ENCODE measurements at places on chromosomes 5 and 9. TPM values are rescaled to one million over a fixed set of nuclear protein-coding genes. Genes with fewer than 3 reads are reported as not detected.

SHISAL2B gene
- not detected for total RNA-seq

GRCh38 chr5:6772886-6773285 is 59.7 kb downstream of the TENT4A start:
- no peak overlapping the region for H3K27ac ChIP-seq
- peak overlapping the region; percentile 44 for H3K4me3 ChIP-seq
- DNase-seq, result peak; percentile 33
- H3K27me3 ChIP-seq, result no peaks in the 10 kb centered on the region

C9orf153 gene
- total RNA-seq, result 0.55 TPM

DNA sequence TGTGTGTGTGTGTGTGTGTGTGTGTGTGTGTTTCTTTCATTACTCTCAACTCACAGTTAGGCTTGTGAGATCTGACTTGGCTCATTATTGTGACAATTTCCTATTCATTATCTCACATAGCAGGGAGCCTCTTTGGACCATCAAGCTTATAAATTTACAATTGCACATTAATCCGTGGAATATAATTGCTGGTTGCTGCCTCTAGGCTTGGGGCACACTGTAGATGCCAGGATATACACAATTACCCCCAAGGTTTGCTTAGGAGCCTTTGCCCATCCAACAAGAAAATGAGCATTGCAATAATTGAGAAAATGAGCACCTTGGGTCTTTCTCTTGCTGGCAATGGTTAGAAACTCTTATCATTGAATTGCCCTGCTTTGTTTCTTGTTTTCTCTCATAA is 161.6 kb upstream of the DMRTA1 start:
- no peak overlapping the region for H3K27ac ChIP-seq
- DNase-seq, result no peak
- no peaks in the 10 kb centered on the region for H3K36me3 ChIP-seq
- H3K27me3 ChIP-seq, result no peaks in the 10 kb centered on the region
- H3K4me3 ChIP-seq, result no peak overlapping the region
- no peaks in the 10 kb centered on the region for H3K4me1 ChIP-seq

SLC36A2 gene
- not detected for total RNA-seq

ABL1 gene
- 58.0 TPM for total RNA-seq

GRCh38 chr5:132526290-132526973 is 16.9 kb downstream of the IL5 start:
- no peaks in the 10 kb centered on the region for H3K4me1 ChIP-seq
- peak; percentile 82 for DNase-seq
- H3K4me3 ChIP-seq, result no peak overlapping the region
- no peak overlapping the region for H3K27ac ChIP-seq
- H3K27me3 ChIP-seq, result no peaks in the 10 kb centered on the region

DNA sequence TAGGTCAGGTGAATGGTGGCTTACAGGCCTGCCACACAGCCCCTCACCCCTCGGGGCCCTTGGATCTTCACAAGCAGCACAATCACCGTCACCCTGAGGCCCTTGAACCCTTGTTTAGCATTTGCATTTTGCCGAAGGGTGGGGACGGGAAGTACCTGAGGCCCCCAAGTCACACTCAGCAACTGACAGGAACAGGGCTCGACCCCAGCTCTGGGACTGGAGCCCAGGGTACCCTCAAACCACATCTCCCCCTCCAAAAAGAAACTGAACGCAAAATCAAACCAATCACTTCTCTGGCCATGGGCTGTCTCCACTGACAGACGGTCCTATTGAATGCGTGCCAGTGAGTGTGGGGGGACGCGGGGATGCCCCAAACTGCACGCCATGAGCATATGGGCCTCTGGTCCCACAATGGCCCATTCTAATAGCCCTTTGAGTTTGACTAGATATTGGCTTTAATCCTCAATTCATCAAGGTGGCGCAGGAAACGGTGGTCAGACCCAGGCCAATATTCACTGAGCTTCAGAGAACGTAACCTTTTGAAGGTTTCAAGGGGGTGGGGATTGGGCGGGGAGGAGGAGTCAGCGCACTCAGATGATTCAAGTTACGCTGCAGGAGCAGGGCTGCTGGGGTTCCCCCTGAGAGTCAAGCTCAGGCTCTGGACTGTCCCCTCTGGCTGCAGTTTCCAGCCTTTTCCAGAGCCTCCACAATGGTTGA is 176.0 kb downstream of the DAB2IP start:
- no peak overlapping the region for H3K27ac ChIP-seq
- H3K4me3 ChIP-seq, result no peak overlapping the region
- H3K36me3 ChIP-seq, result no peaks in the 10 kb centered on the region

DNA sequence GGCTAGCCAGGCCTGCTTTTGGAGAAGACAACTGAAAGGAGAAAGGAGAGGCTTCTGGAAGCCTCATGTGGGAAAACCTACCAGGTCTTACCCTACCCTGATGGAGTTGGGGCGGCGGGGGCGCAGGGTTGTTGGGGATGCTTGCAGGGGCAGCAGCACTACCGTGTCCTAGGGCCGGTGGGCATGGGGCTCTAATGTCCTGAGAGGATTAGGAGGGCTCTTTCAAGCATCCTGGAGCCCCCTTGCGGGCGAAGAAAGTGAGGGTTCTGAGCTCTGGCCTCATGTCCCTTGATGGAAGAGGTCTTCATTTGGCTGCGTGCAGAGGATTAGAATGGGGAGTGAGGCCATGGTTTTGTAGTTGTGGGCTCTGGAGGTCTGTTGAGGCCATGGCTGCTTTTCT is 86.9 kb upstream of the PITX1 start:
- H3K4me1 ChIP-seq, result no peaks in the 10 kb centered on the region
- no peak overlapping the region for H3K27ac ChIP-seq
- no peak overlapping the region for H3K4me3 ChIP-seq
- no peaks in the 10 kb centered on the region for H3K36me3 ChIP-seq

ANKRD55 gene
- not detected for total RNA-seq

CDHR2 gene
- not detected for total RNA-seq
